ENCODE measurements at places on chromosomes 11 and 22.

GRCh38 chr11:22903782-22904181, 43.5 kb upstream of the CCDC179 start:
- DNase-seq, result no peak

DNA sequence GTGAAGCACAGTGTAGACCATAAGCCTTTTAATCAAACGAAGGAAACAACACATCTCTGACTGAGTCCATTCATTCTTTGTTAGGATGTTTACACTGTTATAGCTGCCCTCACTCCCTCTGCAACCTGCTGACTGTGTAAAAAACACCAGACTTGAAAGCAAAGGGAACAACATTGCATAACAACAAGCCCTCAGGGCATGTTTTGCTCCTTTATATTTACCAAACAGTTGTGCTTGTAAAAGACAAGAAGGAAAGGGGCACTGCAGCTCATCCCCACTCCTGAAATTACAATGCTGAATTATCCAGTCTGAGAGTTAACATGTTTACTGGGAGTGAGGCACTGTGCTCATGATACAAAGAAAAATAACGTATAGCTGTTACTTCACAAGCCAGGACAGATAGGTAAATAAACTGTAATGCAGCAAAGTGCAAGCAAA, 46.4 kb downstream of the RAB30 start:
- no peak for DNase-seq

DNA sequence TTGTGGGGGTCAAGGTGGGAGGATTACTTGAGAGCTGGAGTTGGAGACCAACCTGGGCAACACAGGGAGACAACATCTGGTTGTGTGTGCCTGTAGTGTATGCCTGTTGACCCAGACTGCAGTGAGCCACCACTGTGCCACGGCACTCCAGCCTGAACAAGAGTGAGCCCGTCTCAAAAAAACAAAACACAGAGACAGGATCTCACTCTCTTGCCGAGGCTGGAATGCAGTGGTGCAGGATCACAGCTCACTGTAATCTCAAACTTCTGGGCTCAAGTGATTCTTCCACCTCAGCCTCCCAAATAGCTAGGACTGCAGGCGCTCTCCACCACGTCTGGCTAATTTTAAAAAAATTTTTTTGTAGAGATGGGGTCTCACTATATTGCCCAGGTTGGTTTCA, 112.5 kb downstream of the SGSM3 start:
- no peak for DNase-seq

DNA sequence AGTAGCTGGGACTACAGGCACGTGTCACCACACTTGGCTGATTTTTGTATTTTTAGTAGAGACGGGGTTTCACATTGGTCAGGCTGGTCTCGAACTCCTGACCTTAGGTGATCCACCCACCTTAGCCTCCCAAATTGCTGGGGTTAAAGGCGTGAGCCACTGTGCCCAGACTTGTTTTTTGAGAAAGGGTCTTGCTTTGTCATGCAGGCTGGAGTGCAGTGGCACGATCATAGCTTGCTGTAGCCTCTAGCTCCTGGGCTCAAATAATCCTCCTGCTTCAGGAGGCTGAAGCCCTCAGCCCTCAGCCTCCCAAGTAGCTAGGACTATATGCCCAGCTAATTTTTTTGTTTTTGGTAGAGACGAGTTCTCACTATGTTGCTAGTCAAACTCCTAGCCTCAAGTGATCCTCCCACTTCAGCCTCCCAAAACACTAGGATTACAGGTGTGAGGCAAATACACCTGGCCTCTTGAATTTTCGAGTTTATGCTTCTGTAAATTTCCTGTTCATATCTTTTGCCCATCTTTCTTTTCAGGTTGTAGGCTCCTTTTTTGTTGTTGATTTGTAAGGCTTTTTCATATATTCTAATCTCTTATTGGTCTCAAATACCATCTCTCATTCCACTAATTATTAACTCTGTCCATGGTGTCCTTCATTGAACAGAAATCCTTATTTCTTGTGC, 3.4 kb upstream of the RBM4B start:
- no peak for DNase-seq

- DNase-seq, result no peak
Measured at GRCh38 chr11:21465203-21465602, 727.7 kb upstream of the ANO5 start.

GRCh38 chr11:112265659-112266409, 5.2 kb upstream of the PLET1 start:
- no peak for DNase-seq

DNA sequence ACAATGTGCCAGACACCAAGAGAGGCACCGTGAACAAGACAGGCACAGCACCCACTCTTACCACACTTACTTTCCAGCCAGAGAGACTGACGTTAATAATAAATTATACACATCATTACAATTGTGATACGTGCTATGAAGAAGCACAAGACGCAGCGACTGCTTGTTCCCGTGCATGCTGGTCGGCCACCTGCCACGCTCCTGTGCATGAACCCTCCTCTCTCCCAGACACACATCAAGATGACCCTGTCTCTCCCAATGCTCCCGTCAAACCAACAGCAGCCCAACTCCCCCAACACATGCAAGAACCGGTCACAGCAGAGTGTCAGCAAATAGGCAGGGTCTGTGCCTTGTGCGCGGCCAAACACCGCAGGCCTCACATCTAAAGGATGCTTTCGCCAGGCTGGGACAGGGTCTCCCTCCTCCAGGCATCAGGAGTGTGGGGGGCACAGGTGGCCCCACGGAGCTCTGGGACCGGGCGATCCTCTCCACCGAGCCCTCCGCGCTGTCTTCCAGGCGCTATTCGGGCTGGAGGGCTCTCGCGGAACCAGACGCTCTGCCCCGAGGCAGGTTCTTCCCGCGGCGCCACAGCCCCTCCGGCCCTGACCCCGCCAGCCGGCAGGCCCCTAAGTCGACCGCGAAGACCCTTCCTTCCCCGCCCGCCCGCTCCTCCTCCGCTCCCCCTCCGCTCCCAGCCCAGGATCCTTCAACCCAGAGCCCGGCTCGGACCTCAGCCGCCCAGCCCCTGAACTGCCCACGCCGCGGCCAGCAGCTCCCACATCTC, 533 bp downstream of the SERGEF start:
- DNase-seq, result no peak

GRCh38 chr11:19193916-19194315, 7.9 kb downstream of the CSRP3 start:
- no peak for DNase-seq
